ENCODE measurements at places on chromosomes 1 and 21.

DNA sequence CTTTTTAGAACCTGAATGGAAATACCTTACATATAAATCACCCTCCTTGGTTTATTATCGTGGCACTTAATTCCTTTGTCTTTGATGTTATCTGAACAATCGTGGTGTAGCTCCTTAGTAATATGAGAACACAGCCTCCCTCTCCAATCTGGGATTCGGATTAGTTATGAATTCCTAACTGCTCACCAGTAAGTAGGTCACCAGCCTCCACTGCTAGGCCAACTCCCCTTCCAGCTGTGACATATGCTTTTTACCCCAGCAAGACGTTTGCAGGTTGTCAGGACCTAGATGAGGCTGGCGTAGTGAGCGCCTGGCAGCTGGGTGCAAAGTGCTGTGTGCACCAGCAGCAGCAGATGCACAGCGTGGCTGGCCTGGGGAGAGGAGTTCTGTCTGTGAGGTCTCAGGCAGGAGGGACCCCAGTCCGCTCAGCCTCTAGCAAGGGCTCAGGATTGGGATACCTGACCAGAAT is 38.2 kb downstream of the NTPCR start:
- no peak for DNase-seq

GRCh38 chr1:5456090-5456811 is 536.0 kb downstream of the NPHP4 start:
- DNase-seq = no peak

- DNase-seq = no peak
Observed at GRCh38 chr1:170520601-170521000, 11.4 kb upstream of the GORAB start.

GRCh38 chr1:40662864-40663263 is 2.6 kb downstream of the RIMS3 start:
- DNase-seq = no peak

GRCh38 chr1:153292185-153292584 is 20.6 kb downstream of the PGLYRP3 start:
- no peak for DNase-seq

DNA sequence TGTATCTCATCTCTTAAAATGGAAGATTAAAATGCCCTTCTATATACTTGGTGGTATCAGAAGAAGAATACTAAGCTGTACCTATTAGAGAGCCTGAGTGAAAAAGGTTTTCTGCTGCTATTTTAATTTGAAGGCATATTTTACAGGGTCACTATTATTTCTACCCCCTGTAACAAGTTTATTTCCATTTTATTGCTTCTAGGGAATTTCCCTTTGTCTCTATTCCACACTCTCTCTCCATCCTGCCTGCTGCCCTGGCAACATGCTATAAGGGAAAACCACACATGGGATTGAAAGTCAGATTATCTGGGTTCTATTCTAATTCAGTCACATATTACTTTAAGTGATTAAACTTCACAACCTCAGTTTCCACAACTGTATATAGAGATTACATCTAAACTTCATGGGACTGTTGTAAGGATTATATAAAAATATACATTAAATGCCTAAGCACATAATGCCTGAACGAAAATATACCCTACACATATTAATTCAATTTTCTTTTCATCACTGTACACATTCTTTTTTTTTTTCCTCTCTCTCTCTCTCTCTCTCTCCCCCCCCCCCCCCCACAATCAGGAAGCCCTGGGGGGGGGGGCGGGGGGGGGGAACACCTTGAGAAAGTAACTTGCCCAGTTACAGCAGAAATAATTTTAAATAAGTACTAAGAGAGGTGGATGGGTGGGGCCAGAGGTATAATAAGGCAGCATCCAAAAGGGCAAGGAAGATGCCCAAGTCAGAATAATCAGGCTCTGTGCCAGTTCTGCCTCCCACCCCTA is 51.5 kb downstream of the LUZP1 start:
- DNase-seq = no peak

DNA sequence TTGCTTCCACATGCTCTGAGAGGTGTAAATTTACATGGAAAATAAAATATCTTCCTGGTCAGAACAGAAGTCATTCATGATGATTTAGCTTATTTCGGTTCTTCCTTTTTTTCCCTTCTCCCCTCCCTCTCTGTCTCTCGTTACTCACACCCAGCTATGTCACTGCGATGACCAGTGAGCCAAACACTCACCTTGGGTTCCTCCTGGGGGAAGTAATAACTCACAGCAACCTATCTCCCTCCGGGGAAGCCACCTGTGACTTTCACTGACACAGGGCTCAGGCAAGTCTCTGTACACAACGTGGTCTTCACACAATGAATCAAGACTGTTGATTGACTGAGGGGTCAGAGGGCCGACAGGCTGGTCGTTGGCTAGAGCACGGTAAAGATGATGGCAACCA is 135.3 kb upstream of the VANGL1 start:
- no peak for DNase-seq

DNA sequence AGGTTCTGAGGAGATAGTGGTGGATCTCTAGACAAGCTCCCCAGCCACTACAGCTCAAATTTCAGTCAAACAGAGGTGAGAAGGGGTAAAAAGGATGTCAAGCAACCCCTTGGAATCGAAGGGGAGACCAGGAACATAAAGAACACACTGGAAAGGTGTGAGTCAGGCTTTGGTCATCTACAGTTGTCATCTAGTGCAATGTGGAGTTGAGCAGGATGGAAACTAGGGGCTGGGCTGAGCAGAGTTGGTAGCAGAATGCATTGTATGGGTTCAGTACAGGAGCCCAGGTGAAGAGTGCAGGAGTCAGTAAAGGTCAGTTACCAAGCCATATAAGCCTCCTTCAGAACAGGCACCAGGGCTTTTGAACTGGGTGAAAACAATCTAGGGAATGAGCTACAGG is 52.7 kb upstream of the VAV3 start:
- no peak for DNase-seq

GRCh38 chr1:184569106-184569505 is 182.3 kb downstream of the C1orf21 start:
- no peak for DNase-seq

DNA sequence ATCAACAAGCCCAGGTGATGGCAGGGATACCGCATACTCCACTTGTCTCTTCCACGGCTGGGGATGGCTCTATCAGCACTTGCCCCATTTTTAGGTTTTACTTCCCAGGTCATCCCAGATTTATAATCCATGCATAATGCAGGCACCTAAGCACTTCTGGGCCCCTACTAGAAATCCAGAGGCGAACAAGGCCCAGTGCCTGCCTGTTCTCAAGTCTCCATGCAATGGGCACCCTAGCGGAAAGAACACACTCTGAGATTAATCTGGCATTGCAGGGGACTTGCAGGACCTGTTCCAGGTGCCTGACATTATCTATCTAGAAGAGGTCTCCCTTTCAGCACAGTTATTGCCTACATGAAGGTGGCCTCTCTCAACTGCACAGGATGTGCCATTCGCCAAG is 39.8 kb downstream of the HIVEP3 start:
- DNase-seq = no peak

GRCh38 chr21:42754270-42754933 is 101.0 kb downstream of the PDE9A start:
- DNase-seq = no peak

- no peak for DNase-seq
Observed at GRCh38 chr1:30476911-30477459, 246.4 kb downstream of the MATN1 start.
